ENCODE measurements at places on chromosomes 5 and 9. TPM values are rescaled to one million over a fixed set of nuclear protein-coding genes. Genes with fewer than 3 reads are reported as not detected.

The LRRC70 gene
- total RNA-seq = 1.2 TPM

GRCh38 chr5:154493274-154493673 is 15.2 kb upstream of the HAND1 start:
- H3K4me3 ChIP-seq = no peak overlapping the region
- no peaks in the 10 kb centered on the region for H3K4me1 ChIP-seq
- peaks cover 84% of the 10 kb centered on the region for H3K27me3 ChIP-seq
- no peaks in the 10 kb centered on the region for H3K36me3 ChIP-seq
- no peak overlapping the region for H3K27ac ChIP-seq

DNA sequence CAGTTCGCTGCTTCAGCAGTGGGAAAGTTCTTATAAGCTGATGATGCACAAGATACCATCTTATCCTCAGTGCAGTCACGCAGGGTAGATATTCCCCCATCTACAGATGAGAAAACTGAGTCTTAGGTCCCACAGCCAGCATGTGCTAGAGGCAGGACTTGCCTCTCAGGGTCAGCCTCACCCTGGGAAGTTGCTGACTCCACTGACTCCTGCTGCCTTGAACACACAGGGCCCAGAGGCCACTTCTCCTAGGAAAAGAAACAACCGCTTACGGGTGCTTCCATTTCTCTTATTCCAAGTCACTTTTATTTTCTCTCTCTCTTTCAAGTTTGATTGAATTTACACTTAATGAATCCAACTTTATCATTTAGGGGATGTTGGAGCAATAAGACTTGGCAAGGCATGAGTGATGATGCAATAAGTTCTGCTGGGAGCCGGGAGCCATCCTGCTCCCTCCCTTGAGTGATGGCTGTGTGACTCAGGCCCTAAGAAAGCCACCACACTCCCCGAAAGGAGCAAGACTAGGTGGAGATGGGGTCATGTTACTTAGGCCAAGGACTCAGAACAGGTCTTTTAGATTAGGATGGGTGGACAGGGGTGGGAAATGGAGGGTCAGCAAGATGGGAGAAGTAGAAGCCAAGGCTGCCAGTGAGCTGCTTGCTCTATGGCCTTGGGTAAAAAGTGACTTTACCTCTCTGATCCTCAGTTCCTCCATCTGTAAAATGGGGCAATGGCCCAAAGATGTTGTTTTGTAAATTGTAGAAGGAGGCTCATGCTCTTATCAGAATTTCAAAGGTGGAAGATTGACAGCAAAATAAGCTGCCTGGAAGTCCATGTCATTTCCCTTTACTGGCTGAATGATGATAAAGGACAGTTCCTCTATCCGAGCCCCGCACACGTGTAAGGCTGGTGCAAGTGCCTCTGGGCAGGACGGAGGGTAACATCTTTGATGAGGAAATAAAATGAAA is 67.4 kb upstream of the ZNF618 start:
- H3K36me3 ChIP-seq = no peaks in the 10 kb centered on the region
- H3K4me3 ChIP-seq = no peak overlapping the region
- no peaks in the 10 kb centered on the region for H3K27me3 ChIP-seq
- H3K4me1 ChIP-seq = no peaks in the 10 kb centered on the region
- no peak for DNase-seq
- H3K27ac ChIP-seq = no peak overlapping the region

The SPINK4 gene
- total RNA-seq = not detected

DNA sequence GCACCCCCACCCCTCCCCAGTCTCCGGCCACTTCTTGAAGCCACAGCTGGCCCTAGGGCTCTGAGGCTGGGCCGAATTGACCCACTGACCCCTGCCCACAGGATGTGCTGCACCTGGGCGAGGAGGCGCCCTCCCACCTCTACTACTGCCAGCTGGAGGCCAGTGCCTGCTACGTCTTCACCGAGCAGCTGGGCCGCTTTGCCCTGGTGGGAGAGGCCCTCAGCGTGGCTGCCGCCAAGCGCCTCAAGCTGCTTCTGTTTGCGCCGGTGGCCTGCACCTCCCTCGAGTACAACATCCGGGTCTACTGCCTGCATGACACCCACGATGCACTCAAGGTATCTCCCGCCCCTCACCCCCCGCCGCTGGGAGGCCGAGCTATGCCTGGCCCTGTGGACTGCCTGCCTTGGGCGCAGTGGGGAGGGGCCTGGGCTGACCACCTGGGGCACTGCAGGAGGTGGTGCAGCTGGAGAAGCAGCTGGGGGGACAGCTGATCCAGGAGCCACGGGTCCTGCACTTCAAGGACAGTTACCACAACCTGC is 21.3 kb downstream of the HK3 start:
- H3K27me3 ChIP-seq = no peaks in the 10 kb centered on the region
- H3K4me3 ChIP-seq = no peak overlapping the region
- H3K27ac ChIP-seq = no peak overlapping the region
- no peak for DNase-seq
- H3K36me3 ChIP-seq = no peaks in the 10 kb centered on the region
- H3K4me1 ChIP-seq = peaks cover 5% of the 10 kb centered on the region

The F2R gene
- 48.5 TPM for total RNA-seq

The PROB1 gene
- 0.67 TPM for total RNA-seq

- H3K4me1 ChIP-seq = no peaks in the 10 kb centered on the region
- H3K4me3 ChIP-seq = no peak overlapping the region
- no peaks in the 10 kb centered on the region for H3K36me3 ChIP-seq
- no peaks in the 10 kb centered on the region for H3K27me3 ChIP-seq
- no peak overlapping the region for H3K27ac ChIP-seq
- no peak for DNase-seq
These were observed 16.7 kb downstream of the SPEF2 start for GRCh38 chr5:35634326-35634725.

GRCh38 chr5:113235884-113236283 is 198.9 kb downstream of the TSSK1B start:
- no peaks in the 10 kb centered on the region for H3K27me3 ChIP-seq
- no peak for DNase-seq
- peaks cover 2% of the 10 kb centered on the region for H3K4me1 ChIP-seq
- no peak overlapping the region for H3K27ac ChIP-seq

- peaks cover 5% of the 10 kb centered on the region for H3K27me3 ChIP-seq
- no peak overlapping the region for H3K27ac ChIP-seq
- peaks cover 6% of the 10 kb centered on the region for H3K4me1 ChIP-seq
- DNase-seq = no peak
These were observed 4.0 kb downstream of the SAP30L start for GRCh38 chr5:154449786-154450185.

- H3K27ac ChIP-seq = no peak overlapping the region
- no peaks in the 10 kb centered on the region for H3K27me3 ChIP-seq
- H3K4me1 ChIP-seq = no peaks in the 10 kb centered on the region
- H3K4me3 ChIP-seq = no peak overlapping the region
These were observed 32.4 kb upstream of the RPL26L1 start for GRCh38 chr5:172926796-172927195.

DNA sequence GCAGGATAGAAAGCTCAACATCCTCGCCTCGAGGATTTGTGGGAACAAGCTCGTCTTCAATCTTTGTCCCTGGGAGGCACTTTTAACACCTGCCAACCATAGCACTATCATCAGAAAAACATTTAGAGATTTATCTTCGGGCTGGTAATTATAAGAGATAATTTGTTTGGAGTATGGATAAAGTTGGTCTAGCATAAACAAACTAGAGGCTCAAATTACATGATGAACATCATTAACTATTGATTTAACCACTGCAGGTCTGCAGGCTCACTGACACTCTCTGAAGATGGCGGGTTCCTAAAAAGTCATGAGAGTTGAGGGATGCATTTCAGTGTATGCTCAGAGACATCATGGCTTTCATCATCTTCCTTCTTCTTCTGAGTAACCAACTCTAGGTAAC is 25.8 kb upstream of the PCA3 start:
- H3K4me3 ChIP-seq = no peak overlapping the region
- H3K4me1 ChIP-seq = no peaks in the 10 kb centered on the region
- no peak for DNase-seq
- no peaks in the 10 kb centered on the region for H3K27me3 ChIP-seq
- H3K36me3 ChIP-seq = no peaks in the 10 kb centered on the region
- no peak overlapping the region for H3K27ac ChIP-seq

All from neural progenitor cell (in vitro differentiated cells).